HT1080 (cell line): ENCODE measurements at places on chromosomes 2 and 18.

- DNase-seq = no peak
Observed at GRCh38 chr2:200449149-200449548, 60.7 kb downstream of the KCTD18 start.

- DNase-seq = no peak
Observed at GRCh38 chr18:10351219-10351818, 103.1 kb upstream of the APCDD1 start.

DNA sequence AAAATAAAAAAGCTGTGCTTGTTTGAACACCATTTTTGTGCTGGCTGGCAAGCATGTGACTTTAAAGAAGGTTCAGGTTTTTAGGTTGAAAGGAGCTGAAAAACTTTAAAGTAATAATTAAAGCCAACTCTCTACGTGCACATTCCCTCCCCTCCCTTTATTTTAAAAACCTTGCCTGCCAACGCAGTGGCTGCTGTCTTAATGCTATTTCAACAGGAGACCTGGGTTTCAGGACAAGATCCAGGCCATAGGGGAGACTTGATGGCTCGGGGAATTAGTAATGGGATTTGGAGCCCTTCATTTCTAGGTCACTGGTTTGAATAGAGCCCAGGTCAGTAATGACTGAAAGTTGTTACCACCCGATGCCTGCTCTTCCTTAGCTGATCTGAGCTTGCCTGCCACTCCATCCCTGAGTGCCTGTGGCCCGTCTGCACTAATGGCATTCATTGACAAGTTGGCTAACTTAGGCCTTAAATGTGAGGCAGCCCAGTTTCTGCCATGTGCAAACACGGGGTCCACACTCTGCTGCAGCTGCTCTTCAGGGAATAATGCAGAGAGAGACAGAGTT is 1233.2 kb upstream of the ZEB2 start:
- no peak for DNase-seq

- DNase-seq = no peak
Observed at GRCh38 chr2:217171874-217172273, 312.0 kb upstream of the TNP1 start.

- DNase-seq = no peak
Observed at GRCh38 chr2:136389809-136390208, 271.9 kb upstream of the CXCR4 start.

GRCh38 chr2:25072606-25073005 is 30.7 kb downstream of the EFR3B start:
- no peak for DNase-seq

GRCh38 chr2:11430729-11431128 is 35.2 kb downstream of the E2F6 start:
- DNase-seq = no peak

GRCh38 chr18:55557211-55557610 is 30.8 kb downstream of the TCF4 start:
- no peak for DNase-seq

GRCh38 chr2:9417725-9418124 is 5.6 kb downstream of the ITGB1BP1 start:
- DNase-seq = no peak

DNA sequence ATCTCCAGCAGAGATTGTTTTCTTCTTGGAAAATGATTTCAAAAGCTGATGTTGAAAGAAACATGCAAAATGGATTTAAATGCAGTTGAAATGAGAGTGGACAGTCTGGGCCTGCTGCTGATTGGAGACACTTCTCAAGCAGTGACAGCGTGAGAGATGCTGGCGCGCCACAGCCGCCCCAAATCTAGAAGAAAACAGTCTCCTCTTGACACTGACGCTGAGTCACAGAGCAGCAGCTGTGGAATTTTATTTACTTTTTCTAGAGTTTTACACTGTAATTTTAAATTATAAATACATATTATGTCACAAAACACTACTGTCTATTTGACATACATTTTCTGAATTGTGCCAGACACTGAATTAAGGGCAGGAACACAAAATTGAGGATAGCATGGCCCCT is 121.8 kb upstream of the TMEM200C start:
- DNase-seq = no peak

DNA sequence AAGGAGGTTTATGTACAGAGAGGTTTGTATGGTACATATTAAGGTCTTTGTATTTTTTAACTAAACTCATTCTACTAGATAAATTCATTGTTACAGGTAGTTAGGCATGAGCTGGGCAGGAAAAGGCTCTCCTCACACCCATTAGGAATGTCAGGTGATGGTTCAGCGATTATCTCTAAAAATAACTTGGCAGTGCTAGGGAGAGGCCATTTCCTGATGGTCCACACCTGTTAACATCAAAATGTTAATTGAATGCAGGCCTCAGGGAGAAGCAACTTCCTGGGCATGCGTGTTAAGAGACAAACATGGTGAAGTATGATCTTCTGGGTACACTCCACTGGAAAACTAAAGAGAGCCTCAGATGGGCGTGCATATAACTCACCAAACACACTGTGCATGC is 73.6 kb downstream of the ARL6IP6 start:
- DNase-seq = no peak

DNA sequence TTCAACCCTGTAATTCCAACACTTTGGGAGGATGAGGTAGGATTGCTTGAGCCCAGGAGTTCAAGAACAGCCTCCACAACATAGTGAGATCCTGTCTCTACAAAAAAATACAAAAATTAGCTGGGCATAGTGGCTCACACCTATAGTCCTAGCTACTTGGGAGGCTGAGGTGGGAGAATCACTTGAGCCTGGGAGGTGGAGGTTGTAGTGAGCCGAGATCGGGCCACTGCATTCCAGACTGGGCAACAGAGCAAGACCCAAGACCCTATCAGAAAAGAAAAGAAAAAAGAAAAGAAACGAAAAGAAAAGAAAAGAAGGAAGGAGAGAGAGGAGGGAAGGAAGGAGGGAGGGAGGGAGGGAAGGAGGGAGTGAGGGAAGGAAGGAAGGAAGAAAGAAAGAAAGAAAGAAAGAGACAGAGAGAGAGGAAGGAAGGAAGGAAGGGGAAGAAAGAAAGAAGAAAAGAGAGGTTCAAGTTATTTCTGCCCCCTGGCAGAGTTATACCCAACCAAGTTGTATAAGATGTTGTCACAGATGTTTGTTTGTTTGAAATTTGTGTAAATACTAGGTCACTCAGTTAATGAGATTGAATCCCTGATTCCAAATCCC is 3.9 kb upstream of the PKDCC start:
- DNase-seq = no peak

DNA sequence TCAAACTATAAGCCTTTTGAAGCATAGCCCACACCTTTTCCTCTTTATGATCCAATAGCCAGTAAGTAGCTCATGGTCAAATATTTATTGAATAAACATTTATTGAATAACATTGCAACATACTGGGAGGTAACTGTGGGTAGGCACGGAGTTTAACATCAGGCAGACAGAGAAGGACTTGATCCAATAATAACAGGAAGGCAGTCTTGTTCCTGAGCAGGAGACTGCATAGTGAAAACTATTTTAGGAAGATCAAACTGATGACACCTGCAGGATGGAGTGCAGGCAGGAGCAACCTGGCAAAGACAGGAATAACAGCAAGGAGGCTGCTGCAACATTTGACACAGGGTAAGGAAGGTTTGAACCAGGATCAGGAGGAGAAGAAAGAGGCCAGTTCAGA is 3.1 kb upstream of the DCTN1 start:
- no peak for DNase-seq

DNA sequence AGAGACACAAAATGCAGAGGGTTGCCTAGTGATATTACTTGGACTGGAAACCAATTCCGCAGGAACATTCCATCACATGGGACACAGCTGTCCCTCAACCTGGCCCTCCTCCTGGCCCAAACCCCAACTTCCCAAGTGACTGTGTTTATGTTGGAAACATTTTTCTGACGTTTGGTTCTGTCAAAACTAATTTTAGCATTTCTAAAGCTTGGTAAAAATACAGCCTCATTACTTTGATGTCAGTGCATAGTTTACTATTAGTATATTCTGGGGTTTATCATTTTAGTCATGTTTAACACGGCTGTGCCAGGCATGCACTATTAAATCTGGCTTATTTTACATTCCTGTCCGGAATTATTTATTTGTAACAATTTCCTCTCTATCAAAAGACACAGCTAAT is 69.9 kb downstream of the GLI2 start:
- no peak for DNase-seq

DNA sequence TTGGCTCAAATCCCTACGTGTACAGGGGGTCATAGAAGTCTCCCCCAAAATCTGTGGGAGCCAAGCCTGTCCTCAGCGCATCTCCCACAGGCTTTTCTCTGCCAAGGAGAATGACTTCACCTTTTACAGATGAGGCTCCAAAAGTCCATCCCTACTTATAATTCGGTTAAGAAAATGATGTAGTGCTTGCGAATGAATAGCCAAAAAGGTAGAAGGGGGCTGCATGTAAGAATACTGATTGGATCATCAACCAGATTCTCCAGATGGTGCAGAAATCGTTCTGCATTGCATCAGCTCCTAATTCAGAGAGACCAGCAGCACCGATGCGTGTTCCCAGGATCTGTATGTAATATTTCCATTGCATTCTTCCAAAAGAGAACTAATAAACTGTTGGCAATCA is 91.9 kb downstream of the EPHA4 start:
- DNase-seq = no peak

DNA sequence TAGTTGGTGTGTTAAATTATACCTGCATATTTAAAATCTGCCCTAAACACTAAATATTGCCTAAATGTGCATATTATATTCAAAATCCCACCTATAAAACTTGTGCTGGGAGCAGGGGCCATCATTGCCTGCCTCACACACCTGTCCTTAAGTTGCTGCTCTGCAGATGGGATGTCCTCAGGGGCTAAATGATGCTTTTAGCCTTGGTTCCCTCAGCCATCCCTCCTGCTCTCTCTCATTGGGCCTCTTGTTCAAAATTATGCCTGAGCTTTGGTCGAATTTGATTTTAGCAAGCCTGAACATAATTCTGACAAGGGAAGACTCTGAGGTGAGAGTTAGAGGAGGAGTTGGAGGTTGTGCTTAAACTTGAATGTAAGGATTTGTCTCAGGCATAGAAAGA is 318.3 kb upstream of the RAB12 start:
- no peak for DNase-seq

GRCh38 chr2:16130541-16130880 is 190.2 kb downstream of the MYCN start:
- DNase-seq = no peak

GRCh38 chr18:75128051-75128605 is 80.8 kb downstream of the PTGR3 start:
- no peak for DNase-seq

- DNase-seq = no peak
Observed at GRCh38 chr2:170113168-170113894, 64.6 kb upstream of the MYO3B start.

DNA sequence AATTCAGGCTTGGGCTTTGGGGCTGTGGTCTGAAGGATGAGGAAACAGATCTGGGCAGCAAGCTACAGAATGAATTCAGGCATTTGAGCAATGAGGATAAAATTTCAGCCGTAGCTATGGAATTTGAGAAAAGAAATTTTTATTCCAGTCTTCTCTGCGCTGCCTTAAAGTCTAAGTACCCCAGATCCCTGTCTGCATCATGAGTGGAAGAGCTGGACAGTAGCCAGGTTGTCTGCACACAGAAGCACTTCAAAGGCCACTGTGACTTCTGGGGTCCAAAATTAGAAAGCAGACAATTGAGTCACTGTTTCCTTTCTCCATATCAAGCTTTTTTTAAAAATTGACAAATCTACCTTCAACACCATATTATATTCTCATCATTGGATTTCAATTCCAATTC is 787.6 kb upstream of the GCFC2 start:
- DNase-seq = no peak

DNA sequence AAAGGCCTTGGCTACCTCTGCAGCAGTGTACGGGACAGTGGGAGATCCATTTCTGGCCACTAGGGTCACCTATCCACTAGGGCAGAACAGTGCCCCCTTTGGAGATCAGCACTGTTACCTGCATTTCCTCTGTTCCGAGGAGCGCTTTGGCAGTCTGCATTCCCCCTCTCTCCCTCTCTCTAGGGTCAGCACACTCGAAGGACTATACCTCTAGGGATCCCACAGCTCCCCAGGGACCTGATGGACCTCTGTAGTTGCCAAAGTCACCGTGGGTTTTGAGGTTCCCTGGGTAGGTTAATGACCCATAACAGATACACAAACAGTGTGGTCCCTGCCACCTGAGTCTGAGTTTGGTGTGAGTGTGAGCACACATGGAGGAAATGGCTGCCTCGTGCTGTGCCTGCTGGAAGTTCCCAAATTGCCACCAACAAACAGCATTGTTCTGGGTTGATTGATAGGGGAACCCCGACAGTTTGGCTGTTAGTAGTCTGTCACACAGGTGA is 99.8 kb upstream of the VWC2L start:
- no peak for DNase-seq
